ENCODE measurements at places on chromosomes 16 and 17. TPM values are rescaled to one million over a fixed set of nuclear protein-coding genes. Genes with fewer than 3 reads are reported as not detected.

KRT27 gene
- total RNA-seq = not detected

DNA sequence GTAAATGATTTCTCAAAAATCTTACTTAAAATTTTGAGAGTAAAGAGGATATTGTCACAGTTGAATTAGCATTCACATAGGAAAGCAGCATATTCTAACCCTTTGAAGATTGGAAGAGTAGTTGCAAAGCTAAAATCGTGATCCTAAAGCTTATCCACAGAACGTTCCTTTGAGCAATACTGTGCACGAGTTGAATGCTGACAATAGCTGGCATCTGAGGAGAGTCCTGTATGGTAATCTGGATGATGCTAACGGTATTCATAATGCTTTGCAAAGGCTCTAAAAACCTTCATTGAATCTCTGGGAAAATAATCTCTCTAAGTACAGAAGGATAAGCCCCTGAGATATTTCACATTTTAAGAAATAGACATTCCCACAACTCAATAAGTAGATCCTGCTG lies 354.6 kb downstream of the CDH8 start:
- no peak for DNase-seq

- peak; percentile 83 for DNase-seq
These were observed 671.1 kb downstream of the WWOX start for GRCh38 chr16:78770353-78771091.

ITGB3 gene
- total RNA-seq = not detected

GRCh38 chr17:44310188-44310587 lies 1.8 kb downstream of the RUNDC3A start:
- no peak for DNase-seq
